DND-41 (cell line): ENCODE measurements at places on chromosomes 16 and 17.
A peak's percentile ranks its signal among the peaks of the same experiment; 100 is the strongest.

DNA sequence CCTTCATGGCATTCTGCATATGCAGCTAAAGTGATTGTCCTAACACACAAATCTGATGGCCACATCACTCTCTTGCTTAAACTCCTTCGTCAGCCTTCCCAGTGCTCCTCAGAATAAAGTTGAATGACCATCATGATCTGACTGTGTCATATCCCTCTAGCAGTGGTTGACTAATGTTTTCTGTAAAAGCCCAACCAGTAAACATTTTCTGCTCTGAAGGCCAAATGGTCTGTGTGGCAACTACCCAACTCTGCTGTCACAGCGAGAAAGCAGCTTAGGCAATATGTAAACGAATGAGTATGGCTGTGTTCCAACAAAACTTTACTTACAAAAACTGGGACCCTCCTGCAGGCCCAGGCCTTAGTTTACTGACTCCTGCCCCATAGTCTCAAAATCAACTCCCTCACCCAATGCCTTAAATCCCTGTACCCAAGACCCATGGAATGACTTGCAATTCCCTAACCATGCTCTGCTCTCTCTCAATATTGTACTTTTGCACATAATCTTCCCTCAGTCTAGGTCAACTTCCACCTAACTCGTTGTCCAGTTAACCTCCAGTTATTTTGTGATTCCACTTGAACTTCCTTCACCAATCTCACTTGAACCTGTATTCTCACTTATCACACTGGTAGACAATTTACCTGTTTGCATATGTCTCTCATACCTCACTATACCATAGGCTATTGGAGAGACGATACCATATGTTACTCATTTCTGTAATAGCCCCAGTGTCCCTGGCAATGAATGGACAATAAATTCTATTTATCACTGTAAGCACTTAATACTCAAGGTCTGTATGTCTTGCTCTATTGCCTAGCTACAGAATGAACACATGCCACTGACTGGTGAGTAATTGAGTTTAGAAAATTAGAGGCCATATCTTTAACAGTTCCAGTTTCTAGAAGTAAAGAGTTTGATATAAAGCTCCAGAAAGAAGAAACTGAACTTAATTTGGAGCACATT lies 29.1 kb downstream of the TMEM100 start:
- H3K36me3 ChIP-seq, result no peaks in the 10 kb centered on the region
- no peak for DNase-seq
- H3K4me3 ChIP-seq, result no peak overlapping the region
- no peaks in the 10 kb centered on the region for H3K4me1 ChIP-seq

- no peak overlapping the region for H3K27ac ChIP-seq
- no peaks in the 10 kb centered on the region for H3K4me1 ChIP-seq
- H3K4me3 ChIP-seq, result no peak overlapping the region
- H3K27me3 ChIP-seq, result no peaks in the 10 kb centered on the region
- H3K36me3 ChIP-seq, result no peaks in the 10 kb centered on the region
These were observed 47.6 kb downstream of the ABCA9 start for GRCh38 chr17:69012895-69013805.

- H3K4me1 ChIP-seq, result peaks cover 26% of the 10 kb centered on the region
- H3K4me3 ChIP-seq, result peak overlapping the region; percentile 73
- H3K36me3 ChIP-seq, result peaks cover 28% of the 10 kb centered on the region
- no peaks in the 10 kb centered on the region for H3K27me3 ChIP-seq
- H3K27ac ChIP-seq, result peak overlapping the region; percentile 59
- DNase-seq, result no peak
These were observed 771 bp downstream of the MSRB1 start for GRCh38 chr16:1942047-1942809.

GRCh38 chr17:16381496-16381820 lies 567 bp downstream of the UBB start:
- peak overlapping the region; percentile 98 for H3K27ac ChIP-seq
- peaks cover 25% of the 10 kb centered on the region for H3K36me3 ChIP-seq
- H3K27me3 ChIP-seq, result peaks cover under 1% of the 10 kb centered on the region
- H3K4me1 ChIP-seq, result peaks cover 31% of the 10 kb centered on the region

GRCh38 chr17:47188271-47188875 lies 722 bp downstream of the CDC27 start:
- DNase-seq, result peak; percentile 24
- H3K27ac ChIP-seq, result peak overlapping the region; percentile 99
- H3K36me3 ChIP-seq, result peaks cover 14% of the 10 kb centered on the region
- peaks cover 49% of the 10 kb centered on the region for H3K4me1 ChIP-seq

GRCh38 chr17:6543079-6544010 lies 13.0 kb downstream of the PITPNM3 start:
- DNase-seq, result no peak
- H3K4me3 ChIP-seq, result no peak overlapping the region
- H3K27ac ChIP-seq, result no peak overlapping the region
- no peaks in the 10 kb centered on the region for H3K36me3 ChIP-seq
- no peaks in the 10 kb centered on the region for H3K4me1 ChIP-seq

DNA sequence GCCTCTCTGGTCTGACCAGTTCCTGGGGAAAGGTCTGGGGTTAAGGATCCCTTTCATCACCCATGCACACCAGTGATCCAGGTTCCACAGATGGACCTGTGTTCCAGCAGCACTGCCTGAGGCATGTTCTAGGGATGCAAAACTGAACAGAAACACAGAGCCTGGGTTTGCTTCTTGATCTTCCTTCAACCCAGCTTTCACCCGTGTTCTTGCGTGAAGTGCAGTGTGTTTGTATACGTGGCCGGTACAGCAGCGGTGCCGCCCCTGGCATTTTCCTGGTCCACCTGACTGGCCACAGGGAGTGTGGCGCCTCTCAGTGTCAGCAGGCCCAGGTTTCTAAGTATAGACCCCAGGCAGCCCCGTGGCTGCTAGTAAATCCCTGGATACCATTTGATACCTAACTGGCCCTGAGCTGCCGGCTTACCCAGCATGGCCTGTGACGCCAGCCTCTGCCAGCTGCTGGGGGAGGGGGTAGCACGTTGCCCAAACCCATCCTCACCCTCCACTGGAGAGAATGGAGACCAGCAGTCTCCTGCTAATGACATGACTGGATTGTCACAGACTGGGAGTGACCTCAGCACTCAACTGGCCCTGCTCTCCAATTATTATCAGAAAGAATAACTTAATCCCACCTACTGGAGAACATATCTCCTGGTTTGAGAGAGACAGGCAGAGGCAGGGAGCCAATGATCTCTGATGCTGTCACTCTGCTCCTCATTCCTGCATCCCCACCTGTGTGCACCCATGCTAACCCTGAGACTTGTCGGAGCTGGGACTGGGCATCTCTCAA lies 59.2 kb upstream of the LGALS9 start:
- H3K4me3 ChIP-seq, result no peak overlapping the region
- H3K36me3 ChIP-seq, result no peaks in the 10 kb centered on the region
- DNase-seq, result no peak
- H3K27ac ChIP-seq, result no peak overlapping the region

GRCh38 chr17:27303734-27304133 lies 9.8 kb downstream of the WSB1 start:
- peaks cover 10% of the 10 kb centered on the region; the same call in 1 of the 2 replicates for H3K4me1 ChIP-seq
- peaks cover 68% of the 10 kb centered on the region for H3K36me3 ChIP-seq
- H3K27ac ChIP-seq, result no peak overlapping the region
- no peak for DNase-seq
- H3K4me3 ChIP-seq, result no peak overlapping the region

DNA sequence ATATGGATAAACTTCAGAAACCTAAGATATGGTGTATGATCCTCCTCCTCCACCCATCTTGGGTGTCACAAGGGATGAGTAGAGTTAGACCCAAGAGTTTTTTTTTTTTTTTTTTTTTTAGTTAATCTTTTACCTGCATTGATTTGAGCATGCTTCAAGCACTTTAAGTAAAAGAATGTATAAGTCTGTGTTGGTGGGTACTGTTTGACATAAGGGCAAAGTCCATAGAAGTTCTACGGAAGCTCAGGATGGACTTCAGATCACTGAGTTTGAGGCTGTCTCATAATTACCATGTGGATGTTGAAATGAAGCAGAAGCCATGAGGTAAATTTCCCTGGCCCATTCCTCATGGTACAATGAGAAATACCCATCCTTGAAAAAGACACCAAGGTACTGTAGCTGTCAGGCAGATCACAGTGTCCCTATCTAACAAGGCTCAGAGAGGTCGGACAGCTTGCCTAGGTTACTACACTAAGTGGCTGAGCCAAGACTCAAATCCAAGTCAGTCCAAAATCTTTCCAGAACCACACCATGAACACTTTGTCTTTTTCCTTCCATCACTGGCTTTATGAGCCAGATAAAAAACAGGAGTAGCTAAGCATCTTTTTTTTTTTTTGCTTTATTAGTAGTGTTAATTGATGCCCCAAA lies 962.8 kb downstream of the CDH11 start:
- no peak overlapping the region for H3K27ac ChIP-seq
- no peaks in the 10 kb centered on the region for H3K4me1 ChIP-seq
- H3K36me3 ChIP-seq, result no peaks in the 10 kb centered on the region
- no peak overlapping the region for H3K4me3 ChIP-seq

DNA sequence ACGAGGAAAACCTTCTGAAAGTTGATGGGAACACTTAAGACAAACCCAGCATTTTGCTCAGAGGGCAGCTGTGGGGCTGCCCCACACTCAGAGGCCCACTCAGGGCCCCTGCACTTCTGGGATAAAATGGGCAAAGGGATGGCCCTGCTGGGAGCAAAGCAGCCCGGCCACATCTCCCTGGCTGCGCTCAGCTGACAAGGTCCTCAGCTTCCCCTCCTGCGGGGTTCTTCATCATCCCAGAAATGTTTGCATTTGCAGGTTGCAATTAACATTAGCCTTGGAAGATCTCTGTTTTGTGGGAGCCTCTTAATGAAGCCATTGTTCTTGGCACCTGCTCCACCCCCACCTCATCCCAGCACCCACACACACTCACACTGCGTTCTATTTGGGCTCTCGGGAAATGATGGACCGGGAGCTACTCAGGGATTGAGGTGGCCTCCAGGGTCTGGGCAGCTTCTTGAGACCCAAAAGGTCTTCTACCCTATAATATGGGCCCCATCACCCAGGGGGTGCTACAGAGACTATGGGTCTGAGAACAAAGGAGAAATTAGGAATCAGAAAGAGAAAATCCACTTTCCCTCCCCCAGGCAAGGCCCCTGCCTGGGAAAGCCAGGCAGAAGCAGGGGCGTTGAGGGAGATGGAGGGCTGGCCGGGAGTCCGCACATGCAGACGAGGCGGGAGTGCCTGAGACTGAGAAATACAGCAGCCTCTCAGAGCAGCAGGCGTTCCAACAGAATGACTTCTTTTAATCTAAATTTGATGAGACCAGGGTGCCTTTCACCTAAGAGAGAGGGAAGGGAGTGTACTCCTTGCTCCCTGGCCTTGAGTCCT lies 53.7 kb upstream of the RPL38 start:
- peaks cover 3% of the 10 kb centered on the region for H3K27me3 ChIP-seq
- no peak overlapping the region for H3K4me3 ChIP-seq
- no peaks in the 10 kb centered on the region for H3K4me1 ChIP-seq
- DNase-seq, result no peak

GRCh38 chr16:56120447-56121155 lies 70.7 kb upstream of the GNAO1 start:
- peaks cover 3% of the 10 kb centered on the region for H3K27me3 ChIP-seq
- H3K36me3 ChIP-seq, result no peaks in the 10 kb centered on the region
- H3K4me3 ChIP-seq, result no peak overlapping the region
- no peaks in the 10 kb centered on the region for H3K4me1 ChIP-seq

DNA sequence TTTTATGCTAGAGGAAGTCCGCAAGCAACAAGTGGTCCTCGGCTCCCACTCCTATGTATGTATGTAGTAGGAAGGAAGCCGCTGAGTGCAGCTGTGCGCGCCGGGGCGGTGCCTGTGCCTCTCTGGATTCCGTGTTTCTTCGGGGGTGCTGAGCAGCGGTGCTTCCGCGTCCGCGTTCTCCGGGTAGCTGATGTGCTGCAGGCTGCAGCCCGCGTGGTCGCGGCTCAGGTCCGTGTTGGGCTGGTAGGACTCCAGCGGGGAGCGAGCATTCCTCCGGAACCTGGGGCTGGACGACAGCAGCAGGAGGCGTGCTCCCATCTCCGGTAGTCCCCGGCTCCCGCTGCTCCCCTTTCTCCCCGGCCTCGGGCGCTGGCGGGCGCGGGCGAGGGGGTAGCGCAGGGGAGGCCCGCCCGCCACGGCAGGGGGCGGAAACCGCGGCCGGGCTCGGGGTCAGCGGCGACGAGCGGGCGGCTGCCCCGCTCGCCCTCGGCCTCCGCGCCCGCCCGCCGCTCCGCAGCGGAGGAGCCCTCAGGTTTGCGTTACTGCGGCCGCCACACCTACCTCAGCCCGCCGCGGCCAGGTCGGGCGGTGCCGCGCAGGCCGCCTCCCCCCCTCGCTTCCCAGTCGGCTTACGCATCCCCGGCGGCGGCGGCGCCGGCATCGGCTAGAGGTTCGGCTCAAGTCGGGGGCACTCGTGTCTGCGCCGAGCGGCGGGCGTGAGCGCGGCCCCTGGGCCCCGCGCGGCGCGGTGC lies 487 bp downstream of the C17orf67 start:
- DNase-seq, result peak; percentile 83
- peaks cover 33% of the 10 kb centered on the region for H3K36me3 ChIP-seq
- H3K27me3 ChIP-seq, result no peaks in the 10 kb centered on the region
- peak overlapping the region; percentile 75 for H3K4me3 ChIP-seq
- peaks cover 59% of the 10 kb centered on the region for H3K4me1 ChIP-seq
- peak overlapping the region; percentile 68 for H3K27ac ChIP-seq

GRCh38 chr16:47045023-47045422 lies 71.5 kb upstream of the DNAJA2 start:
- H3K27ac ChIP-seq, result no peak overlapping the region
- H3K36me3 ChIP-seq, result no peaks in the 10 kb centered on the region
- H3K27me3 ChIP-seq, result no peaks in the 10 kb centered on the region
- peaks cover 11% of the 10 kb centered on the region for H3K4me1 ChIP-seq

DNA sequence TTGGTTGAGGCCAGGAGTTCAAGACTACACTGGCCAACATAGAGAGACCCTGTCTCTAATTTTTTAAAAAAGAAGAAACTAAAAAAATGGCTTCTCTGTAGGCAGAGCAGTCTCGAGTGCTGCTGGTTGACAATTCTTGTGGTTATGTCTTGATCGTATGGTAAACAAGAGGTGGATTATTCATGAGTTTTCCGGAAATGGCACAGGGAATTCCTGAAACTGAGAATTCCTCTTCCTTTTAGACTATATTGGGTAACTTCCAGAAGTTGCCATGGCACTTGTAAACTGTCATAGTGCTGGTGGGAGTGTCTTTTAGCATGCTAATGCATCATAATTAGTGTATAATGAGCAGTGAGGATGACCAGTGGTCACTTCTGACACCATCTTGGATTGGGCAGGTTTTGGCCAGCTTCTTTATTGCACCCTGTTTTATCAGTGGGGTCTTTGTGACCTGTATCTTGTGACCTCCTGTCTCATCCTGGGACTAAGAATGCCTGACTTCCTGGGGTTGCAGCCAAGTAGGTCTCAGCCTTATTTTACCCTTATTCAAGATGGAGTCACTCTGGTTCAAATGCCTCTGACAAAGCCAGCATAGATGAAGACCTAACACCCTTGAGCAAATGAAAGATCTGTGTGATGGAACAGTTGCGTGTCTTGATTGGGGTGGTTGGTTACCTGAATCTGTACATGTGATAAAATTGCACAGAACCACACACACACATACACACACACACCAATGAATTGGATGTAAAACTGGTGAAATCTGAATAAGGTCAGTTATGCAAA lies 30.2 kb downstream of the BMERB1 start:
- H3K27ac ChIP-seq, result no peak overlapping the region
- no peak for DNase-seq
- no peak overlapping the region for H3K4me3 ChIP-seq
- H3K27me3 ChIP-seq, result no peaks in the 10 kb centered on the region
- no peaks in the 10 kb centered on the region for H3K36me3 ChIP-seq

- H3K36me3 ChIP-seq, result no peaks in the 10 kb centered on the region
- DNase-seq, result peak; percentile 7
- H3K4me3 ChIP-seq, result no peak overlapping the region
- H3K27me3 ChIP-seq, result no peaks in the 10 kb centered on the region
These were observed 380.3 kb downstream of the SNX29 start for GRCh38 chr16:12356632-12357340.

GRCh38 chr17:50056217-50056960 lies 479 bp downstream of the ITGA3 start:
- H3K36me3 ChIP-seq, result no peaks in the 10 kb centered on the region
- H3K27ac ChIP-seq, result no peak overlapping the region
- peak; percentile 29 for DNase-seq
- peak overlapping the region; percentile 58 for H3K4me3 ChIP-seq
